ENCODE measurements at places on chromosomes 1 and 21.
A peak's percentile ranks its signal among the peaks of the same experiment; 100 is the strongest.

DNA sequence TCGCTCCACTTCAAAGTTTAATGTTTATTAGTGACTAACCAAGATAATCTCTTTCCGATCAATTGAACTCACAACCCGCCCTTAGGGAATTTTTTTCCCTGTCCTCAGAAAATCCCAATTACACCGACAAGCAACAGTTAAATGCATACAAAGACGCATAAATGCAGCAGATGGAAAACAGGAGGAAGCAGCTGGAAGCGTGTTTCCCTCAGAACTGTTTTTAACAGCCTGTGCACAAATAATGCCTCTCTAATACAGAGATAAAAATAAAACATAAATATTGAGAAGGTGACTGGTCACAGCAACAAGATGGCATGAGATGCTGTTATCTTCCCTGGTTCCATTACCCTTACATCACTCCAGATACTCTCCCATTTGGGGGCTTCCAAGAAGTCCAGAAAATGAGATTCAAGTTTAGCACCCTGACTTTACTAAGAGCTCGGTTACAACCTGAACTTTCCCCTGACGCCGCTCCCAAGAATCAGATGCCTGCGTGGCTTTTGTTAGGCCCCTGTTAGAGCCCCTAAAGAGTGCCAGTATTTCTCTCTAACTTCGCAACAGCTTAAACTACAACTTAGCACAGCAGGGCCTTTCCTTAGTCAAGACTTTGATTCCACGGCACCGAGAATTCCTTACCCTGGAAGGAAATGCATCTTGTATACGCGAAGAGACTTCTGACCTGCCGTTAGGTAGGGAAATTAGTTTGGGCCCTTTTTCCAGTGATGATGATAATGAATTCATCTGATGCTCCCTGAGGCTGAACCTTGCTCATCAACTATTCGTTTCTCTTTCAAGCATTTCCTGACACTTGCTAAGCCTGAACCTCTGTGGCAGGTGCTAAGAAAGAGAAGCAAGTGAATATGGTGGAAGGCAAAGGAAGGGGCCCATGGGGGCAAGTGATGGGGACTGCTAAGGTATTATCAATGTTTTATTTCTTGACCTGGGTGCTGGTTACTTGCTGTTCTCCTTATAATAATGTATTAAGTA is 137.7 kb upstream of the SMYD2 start:
- DNase-seq: no peak

- no peak for DNase-seq
Observed at GRCh38 chr21:15009837-15010363, 54.9 kb downstream of the NRIP1 start.

- DNase-seq: peak; percentile 17
Observed at GRCh38 chr1:212858461-212859265, 588 bp downstream of the FLVCR1 start.

- DNase-seq: no peak
Observed at GRCh38 chr1:228092342-228093049, 10.0 kb downstream of the ARF1 start.

- no peak for DNase-seq
Observed at GRCh38 chr1:245041058-245041698, 113.6 kb upstream of the KIF26B start.

DNA sequence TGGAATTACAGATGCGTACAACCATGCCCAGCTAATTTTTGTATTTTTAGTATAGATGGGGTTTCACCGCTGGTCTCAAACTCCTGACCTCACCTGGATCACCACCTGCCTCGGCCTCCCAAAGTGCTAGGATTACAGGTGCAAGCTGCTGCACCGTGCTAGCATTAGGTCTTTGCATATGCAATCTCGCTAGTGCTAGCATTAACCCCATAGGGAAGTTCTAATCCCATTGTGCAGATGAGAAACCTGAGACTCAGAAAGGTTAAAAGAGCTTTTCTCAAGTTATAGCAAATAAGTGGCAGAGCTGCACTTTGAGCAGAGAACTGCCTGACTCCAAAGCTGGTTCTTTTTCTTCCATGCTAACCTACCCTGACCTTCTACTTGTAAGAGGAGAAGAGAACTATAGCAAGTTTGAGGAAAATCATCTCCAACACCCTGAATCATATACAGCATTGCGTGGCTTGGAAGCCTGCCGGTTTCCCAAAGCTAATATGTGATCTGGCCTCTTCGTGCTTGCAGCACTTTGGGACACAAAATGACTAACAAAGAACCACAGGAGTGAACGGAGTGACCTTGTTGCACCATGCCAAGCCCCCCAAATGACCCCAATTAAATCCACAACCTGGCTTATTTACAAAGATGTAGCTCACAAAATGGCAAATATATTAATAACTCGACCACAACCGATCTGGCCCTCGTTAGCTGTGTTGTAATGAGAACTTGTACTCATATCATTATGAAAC is 185.1 kb downstream of the TM2D1 start:
- no peak for DNase-seq

GRCh38 chr1:68442822-68443556 is 6.8 kb downstream of the RPE65 start:
- DNase-seq: peak; percentile 73

DNA sequence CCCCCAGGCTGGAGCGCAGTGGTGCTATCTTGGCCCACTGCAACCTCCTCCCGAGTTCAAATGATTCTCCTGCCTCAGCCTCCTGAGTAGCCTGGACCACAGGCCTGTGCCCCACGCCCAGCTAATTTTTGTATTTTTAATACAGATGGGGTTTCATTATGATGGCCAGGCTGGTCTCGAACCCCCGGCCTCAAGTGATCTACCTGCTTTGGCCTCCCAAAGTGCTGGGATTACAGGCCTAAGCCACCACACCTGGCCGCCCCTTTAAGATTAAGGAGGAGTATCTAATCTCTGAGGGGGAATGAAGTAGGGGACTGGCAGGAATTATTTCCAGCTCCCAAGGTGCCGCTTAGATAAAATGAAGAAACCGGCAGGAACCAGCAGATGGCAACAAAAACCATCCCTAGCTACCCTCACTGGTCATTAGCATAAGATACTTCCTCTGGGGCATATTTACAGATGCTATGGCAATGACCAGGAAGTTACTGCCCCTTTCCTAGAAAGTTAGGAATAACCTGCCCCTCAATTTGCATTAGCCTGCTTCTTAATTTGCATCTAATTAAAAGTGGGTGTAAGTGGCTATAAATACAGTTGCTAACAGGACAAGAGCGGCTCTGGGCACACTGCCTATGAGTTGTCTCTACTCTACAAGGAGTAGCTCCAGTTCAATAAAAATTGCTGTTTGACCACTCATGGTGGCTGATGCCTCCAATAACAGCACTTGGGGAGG is 7.1 kb upstream of the NSUN4 start:
- peak; percentile 83 for DNase-seq

DNA sequence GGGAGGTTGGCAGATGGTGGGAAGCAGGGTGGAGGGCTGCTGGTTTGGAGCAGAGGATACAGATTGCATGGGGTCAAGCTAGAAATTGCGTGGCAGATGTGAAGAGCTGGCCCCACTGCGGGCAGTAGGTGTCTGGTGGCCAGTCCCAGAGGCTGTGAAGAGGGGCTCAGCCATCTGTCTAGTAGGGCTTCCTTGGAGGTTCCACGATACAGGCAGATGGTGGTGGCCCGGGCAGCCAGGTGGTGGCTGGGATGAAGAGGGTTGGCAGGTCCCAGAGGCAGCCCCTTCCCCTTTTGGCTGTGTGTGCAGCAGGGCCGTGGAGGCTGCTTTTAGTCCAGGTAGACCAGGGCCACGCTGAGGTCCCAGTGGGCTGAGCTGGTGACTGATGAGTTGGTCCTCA is 16.6 kb downstream of the PSEN2 start:
- DNase-seq: no peak

DNA sequence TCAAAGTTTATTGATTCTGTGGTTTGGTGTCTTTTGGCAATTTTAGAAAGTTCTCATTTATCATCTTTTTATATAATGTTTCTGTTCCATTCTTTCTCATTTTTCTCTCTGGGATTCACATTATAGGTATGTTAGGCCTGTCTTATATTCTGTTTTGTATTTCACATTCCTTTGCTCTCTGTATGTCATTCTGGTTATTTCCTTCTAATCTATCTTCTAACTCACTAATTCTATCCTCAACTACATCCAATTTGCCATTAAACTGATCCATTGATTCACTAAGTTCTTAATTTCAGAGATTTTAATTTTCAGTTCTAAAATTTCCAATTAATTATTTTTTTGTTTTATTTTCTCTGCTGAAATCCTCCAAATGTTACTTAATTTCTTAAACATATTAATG is 234.8 kb downstream of the FOXD2 start:
- no peak for DNase-seq

- peak; percentile 43 for DNase-seq
Observed at GRCh38 chr1:54681358-54681757, 34.3 kb upstream of the TTC4 start.

DNA sequence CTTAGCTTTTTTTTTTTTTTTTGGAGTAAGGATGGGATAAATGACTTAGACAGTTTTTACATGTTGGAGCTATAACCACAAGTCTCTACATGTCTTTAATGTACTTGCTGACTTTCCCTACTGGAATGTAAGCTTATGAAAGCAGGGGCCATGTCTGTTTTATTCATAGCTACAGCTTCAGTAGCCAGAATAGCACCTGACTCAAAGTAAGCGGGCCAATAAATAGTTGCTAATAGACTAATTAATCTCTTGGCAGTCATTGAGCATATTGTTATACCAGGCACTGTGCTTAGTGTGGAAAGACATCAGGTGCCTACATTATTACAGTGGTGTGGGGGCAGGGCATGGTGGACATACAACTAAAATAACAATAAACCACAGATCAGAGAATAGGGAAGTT is 84.4 kb upstream of the HOOK1 start:
- peak; percentile 85 for DNase-seq

DNA sequence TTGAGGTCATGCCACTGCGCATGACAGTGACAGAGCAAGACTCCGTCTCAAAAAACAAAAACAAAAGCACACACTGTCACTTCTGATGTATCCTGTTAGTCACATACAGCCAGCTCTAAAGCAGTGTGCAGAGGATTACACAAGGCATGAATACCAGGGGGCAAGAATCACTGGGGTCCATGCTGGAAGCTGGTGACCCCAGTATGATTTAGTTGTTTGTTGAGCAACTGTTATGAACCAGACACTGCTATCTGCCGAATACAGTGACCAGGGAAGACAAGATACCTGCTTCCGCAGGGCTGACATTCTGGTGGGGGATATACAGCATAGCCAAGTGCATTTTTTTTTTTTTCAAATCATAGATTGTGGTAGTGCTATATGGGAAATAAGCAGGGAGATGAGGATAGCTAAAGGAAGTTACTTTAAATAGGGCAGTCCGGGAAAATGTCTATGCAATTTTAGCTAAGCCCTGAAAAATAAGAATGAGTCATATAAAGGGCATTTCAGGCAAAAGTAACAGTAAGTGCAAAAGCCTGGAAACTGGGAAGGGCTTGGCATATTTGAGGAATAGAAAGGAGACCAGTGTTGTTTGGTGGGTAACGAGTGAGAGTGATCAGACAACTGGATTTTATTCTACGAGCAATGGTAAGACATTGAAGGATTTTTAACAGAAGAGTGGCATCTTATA is 69.7 kb downstream of the ADSS2 start:
- DNase-seq: peak; percentile 76

GRCh38 chr1:223203034-223203408 is 60.0 kb upstream of the TLR5 start:
- DNase-seq: no peak

GRCh38 chr1:185074307-185074706 is 28.9 kb downstream of the RNF2 start:
- DNase-seq: peak; percentile 47

DNA sequence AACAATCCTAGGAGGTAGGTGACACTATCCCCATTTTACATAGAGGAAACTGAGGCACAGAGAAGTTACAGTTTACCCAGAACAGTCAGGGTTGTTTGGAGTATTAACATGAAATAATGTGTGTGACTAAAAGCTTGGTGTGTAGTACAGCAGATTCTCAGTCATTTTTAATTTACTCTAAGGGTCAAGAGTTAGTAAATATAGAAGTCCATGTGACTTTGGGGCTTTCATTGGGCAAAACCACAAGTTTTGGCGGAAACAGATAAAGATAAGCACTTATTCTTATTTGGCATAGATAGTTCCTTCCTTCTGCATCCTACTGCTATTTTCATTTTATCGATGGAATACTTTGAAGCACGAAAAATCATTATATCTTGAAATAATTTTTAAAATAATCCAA is 128.5 kb downstream of the DNM3 start:
- DNase-seq: no peak

DNA sequence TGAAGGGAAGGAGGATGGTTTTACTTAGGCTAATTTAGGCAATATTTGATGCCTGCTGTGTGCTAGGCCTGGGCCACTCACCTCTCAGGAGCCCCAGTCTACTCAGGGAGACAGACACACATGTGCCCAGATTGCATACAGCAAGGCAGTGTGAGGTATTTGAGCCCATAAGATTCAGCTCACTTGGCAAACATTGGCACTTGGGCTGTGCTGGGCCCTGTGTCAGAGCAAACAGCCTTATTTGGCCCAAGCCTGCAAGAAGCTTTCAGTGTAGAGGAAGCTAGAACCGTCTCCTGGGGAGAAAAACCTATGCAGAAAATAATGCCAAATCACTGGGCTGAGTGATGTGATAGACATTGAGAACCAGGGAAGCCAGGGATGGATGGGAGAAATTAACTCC is 3.9 kb upstream of the SYNC start:
- DNase-seq: no peak

DNA sequence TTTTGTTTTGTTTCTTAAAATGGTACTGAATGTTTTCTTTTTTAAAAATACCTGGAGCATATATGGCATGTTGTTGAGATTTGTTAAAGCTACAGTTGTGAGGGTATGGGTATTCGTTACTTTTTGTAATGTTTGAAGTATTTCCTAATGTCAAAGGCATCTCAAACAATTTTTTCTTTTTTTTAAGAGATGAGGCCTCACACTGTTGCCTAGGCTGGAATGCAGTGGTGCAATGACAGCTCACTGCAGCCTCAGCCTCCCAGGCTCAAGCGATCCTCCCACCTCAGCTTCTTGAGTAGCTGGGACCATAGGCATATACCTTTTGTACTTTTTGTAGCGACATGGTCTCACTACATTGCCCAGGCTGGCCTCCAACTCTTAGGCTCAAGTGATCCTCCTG is 16.1 kb downstream of the CLCN6 start:
- no peak for DNase-seq

DNA sequence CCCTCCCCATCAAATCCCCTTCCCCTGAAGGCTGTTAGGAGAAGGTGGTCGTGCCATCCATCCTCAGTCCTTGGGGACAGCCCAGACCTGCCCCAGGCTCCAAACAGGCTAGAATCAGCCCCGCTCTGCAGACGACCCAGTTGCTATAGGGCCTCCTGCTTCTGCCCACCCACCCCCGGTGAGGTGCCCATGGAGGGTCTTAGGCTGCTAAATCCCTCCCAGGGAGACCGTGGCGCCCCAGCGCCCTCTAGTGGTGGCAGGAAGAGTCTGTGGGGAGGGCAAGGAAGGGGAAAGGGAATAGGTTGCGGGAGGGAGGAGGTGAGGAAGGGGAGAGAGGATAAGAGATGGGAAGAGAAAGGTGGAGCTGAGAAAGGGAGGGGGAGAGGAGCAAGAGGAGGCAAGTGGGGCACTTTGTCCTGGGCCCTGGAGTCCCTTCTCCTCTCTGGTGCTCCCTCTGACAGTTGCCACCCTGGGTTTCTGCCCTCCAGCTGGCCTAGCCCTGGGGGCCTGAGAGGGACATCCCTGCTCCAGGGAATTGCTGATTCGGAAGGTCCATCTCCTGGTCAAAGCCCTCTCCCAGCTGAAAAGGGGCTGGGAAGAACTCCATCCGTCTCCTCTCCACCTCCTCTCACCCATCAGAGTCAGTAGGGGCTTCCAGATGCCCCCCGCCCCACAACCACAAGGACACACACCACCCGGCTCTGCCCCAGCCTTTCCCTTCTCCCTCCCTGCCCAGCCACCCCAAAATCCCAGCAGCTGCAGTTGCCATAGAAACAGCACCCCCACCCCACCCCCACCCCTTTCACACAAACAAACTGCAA is 55.4 kb downstream of the CAMK2N1 start:
- no peak for DNase-seq

- no peak for DNase-seq
Observed at GRCh38 chr1:11339346-11340232, 66.6 kb downstream of the UBIAD1 start.

All from renal cortical epithelial cell (primary cell).